ENCODE measurements at places on chromosomes 4 and X.

DNA sequence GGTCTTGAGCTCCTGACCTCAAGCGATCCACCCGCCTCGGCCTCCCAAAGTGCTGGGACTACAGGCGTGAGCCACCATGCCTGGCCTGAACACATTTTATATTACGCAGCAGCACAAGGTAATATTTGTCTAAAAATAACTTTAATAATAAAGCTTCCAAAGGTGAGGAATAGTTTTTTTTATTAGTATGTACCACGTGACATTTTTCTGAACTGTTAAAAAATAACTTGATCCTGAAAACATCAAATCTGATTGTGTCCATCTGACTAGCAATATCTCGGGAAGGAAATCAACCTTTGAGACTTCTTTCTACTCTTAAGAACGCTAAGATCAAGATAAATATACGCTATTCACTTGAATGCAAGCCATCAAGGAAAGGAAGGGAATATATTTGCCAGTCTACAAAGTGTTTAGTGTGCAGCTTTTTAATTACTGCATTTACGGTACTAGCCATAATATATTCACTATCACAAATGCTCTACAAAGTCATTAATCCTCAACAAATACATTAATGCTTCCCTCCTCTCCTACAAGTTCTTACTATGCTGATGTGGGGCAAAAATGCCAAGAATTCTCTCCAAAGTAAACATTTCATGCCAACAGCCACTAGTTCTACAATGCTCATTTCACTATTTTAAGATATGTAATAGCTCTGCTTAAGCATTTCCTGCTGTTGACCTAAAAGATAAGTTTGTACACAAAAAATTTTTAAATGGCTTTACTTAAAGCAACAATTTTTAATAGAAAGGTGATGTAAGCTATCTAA is 143.6 kb downstream of the APBB2 start:
- no peak for DNase-seq

GRCh38 chr4:17491196-17491595 is 20.7 kb downstream of the QDPR start:
- DNase-seq, result no peak

- no peak for DNase-seq
Measured at GRCh38 chr4:8287343-8288280, 18.1 kb downstream of the HTRA3 start.

DNA sequence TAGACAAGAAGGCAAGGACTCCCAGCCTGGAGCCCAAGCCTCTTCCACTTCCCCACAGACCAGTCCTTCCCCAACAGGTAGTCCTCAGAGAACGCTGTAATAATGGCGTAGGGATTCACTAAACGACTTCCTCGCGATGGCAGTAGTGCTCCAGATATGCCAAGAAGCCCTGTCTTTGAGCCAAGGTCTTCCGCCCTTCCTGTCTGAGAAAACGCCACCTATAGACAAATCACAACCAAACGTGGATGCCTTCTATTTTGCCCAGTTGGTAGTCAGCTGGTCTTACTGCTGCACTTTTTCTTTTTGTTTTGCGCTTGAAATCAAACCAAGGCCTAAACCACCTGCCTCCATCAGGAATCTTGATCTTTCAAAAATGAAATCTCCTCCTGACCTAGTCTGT is 203.3 kb downstream of the OR13H1 start:
- DNase-seq, result no peak

GRCh38 chr4:76053730-76054129 is 17.9 kb upstream of the CXCL11 start:
- no peak for DNase-seq

DNA sequence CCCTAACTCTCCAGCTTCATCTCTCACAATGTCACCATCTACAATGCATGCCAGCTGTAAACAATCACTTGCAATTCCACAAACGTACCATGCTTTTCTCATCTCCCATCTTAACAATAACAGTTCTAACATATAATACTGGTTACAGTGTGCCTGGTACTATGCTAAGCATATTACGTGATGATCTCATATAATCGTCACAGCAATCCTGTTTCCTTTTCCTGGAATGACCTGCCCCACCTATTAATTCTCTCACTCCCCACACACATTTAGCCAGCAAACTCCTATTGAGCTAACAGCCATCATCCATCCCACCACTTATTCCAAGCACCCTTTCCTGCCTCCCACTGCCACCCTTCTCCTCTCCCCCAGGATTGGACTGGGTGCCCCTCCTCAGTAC is 7.9 kb downstream of the JCHAIN start:
- DNase-seq, result no peak

- DNase-seq, result no peak
Measured at GRCh38 chr4:109040441-109040840, 262.0 kb downstream of the COL25A1 start.

- DNase-seq, result no peak
Measured at GRCh38 chrX:16754019-16754418, 32.2 kb upstream of the TXLNG start.

DNA sequence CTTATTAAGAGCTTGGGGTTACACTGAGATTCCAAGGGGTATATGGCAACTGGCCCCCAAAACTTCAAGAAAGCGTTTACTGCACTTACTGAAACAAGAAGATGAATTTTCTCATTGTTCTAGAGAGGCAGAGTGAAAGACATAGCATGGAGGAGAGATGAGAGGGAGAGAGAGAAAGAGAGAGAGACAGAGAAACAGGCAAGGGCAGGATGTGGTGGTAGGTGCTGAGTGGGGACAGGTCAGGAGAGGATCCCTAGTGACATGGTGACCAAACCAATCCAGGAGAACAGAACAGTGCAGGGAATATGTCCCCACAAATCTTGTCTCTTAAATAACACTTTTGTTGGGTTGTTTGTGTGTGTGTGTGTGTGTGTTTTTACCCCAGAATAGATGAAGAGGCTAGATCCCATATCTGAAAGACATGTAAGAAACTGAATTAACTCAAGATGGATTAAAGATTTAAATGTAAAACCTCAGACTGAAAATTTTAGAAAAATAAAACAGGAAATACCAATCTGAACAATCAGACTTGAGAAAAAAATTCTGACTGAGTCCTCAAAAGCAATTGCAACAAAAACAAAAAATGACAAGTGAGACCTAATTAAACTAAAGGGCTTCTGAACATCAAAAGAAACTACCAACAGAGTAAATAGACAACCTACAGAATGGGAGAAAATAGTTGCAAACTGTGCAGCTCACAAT is 202.2 kb downstream of the QDPR start:
- no peak for DNase-seq

GRCh38 chr4:144599621-144600020 is 46.3 kb upstream of the HHIP start:
- no peak for DNase-seq

GRCh38 chrX:18410038-18410437 is 15.4 kb upstream of the CDKL5 start:
- no peak for DNase-seq

Measured in cerebellum (tissue), 4 donors.